ENCODE measurements at places on chromosomes 5 and 9.
A peak's percentile ranks its signal among the peaks of the same experiment; 100 is the strongest.

- DNase-seq = no peak
These were observed 1.5 kb downstream of the NFIL3 start for GRCh38 chr9:91421971-91422757.

DNA sequence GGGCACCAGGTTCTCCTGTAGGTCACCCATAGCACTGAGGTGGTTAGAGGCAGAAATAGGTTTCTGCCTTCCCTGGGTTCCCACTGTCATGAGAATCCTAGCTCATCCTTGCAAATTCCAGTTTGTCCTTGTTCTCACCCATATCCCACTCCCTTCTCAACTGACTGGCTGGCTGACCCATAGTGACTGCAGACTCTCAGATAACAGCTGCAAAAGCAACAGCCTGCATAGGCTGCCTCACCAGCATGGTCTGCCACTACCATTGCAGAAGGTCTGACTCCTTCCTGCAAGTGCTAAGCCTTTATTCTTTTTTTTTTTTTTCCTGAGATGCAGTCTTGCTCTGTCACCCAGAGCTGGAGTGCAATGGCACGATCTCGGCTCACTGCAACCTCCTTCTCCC lies 194.0 kb downstream of the SEMA6A start:
- DNase-seq = no peak

GRCh38 chr9:34279411-34279810 lies 49.7 kb downstream of the KIF24 start:
- DNase-seq = peak; percentile 45

GRCh38 chr5:106510321-106510720 lies 1160.4 kb downstream of the EFNA5 start:
- no peak for DNase-seq

- no peak for DNase-seq
These were observed 99.7 kb downstream of the SERINC5 start for GRCh38 chr5:80156156-80156555.

DNA sequence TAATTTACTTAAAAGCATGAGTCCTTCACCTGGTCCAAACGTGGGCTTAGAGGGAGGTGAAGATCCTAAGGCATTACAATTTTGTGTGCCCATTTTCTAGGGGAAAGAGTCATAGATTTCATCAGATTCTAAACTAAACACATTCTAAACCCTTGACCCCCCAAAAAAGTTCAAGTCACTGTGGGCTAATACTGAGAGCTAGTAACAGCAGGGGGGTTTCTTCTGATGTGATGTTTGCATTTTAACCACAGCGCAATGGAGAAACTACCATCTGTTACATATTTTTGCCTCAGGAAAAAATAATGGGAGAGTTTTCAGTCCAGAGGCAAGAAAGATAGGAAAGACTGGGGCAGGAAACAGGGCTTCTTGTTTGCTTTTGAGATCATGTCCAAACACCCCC lies 110.8 kb upstream of the SLC1A3 start:
- no peak for DNase-seq

DNA sequence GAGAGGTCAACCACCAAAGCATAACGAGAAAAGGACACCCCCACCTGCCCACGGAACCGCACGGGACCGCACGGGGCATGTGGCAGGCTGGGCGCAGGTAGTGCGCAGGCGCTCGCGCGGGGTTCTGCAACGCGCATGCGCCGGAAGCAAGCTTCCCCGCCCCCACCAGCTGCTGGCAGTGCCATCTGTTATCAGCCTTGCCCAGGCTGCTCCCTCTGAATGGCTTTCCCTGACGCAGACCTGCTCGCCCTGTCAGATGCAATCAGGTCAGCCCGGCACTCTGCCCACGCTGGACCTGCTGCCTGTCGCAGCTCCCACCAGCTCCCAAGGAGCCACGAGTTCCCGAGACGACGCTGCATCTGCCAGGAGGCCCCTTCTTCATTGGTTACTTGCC lies 22.8 kb downstream of the PTCH1 start:
- peak; percentile 15 for DNase-seq

DNA sequence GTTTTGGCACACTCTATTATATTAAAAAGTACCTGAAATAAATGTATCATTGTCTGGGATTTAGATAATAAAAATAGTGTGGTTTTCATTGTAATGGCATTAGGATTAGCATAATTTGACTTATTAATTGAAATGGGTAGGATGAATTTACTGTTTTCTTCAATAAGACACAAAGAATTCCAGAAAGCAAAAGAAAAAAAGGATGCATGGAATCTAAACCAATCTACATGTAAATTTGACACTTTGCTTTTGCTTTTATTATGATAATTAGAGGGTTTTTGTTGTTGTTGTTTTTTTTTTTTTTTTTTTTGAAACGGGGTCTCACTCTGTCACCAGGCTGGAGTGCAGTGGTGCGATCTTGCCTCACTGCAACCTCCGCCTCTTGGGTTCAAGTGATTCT lies 304.8 kb upstream of the EFNA5 start:
- no peak for DNase-seq

DNA sequence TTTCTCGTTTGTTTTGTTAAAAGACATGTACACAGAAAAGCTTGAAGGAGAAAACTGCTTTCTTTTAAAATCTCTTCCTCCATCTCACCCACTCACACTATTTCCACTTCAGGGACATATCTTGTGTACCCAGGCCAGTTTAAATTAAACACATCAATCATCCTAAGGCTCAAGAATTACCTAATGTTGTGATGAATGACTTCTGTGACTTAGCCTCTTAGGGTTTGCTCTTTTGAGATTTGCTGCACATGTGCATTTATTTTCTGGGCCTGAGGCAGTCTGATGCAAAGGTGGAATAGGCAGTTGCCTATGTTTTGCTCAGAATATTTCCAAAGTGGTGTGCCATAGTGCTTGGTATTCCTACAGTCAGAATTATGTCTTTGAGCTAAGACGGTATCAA lies 439.9 kb upstream of the CHD1 start:
- no peak for DNase-seq

DNA sequence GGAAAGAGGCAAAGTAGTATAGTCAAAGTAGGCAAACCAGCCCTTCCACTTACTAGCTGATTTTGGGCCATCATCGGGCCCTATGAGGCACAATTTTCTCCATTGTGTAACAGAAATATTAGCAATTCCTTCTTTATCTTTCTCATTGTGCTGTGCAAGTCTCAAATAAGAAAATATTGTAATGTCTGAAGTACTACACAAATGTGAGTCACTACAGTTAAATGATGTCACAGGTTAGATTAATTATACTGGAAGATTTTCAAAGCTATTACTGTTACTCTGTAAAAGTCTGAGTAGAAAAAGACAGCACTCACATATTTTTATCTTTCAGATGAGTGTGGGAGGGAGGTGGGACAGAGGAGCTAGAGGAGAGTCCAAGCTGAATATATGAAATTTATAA lies 12.4 kb upstream of the TMC1 start:
- DNase-seq = no peak

DNA sequence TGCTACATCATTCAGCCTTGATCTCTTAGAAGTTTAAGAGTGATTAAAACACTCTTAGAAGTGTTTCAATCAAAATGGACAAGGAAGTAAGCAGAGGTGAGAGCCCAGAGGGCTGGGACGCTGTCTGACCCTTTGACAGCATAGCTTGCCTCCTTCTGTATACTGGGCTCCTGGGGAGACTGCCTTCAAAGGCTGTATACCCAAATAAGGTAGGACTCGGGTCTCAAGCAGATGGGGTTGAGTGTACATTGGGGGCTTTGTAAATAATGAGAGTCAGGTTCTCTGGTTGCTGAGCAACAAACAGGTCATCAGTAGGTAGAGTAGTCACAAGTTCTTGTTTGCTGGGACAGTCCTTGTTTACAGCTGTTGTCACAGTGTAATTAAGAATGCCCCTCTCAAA lies 97.1 kb downstream of the PJA2 start:
- DNase-seq = no peak

- DNase-seq = no peak
These were observed 356.9 kb upstream of the RGMB start for GRCh38 chr5:98416541-98416940.

- no peak for DNase-seq
These were observed 391.1 kb upstream of the ZNF608 start for GRCh38 chr5:125137535-125137934.

DNA sequence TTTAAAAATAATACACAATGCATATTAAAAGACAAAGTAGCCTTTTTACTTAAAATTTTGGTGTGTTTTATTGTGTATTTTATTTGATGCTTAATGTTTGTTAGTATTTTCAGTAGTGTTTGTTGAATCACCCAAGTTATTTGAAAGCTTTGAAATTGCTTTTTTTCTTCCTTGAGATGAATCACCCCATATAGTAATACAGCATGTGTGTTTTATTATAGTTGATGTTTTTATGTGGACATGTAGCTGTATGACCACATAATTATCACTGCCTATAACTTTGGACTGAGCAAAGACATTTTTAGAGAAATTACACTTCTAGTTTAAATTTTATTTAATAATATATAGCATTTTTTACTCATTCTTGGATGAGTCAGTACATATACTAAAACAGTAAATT lies 18.0 kb downstream of the FAM174A start:
- no peak for DNase-seq

GRCh38 chr5:88664645-88665044 lies 218.3 kb downstream of the MEF2C start:
- no peak for DNase-seq

DNA sequence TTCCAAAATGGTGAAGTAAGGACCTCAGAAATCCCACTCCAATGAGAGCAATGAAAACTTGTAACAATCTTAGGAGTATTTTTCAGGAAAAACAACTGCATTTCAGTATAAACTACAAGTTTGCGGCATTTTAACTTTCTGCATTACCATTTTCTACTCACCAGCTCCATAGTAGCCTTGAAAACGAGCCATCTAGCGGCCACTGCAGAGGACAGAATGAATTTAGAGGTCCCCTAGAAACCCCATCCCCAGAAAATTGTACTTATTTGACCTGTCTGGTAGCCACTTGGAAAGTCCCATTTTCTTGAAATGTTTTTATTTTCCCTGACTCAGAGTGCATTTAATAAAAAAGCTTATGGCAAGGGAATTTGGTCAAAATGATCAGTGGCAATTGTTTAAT lies 205.4 kb upstream of the ITGA1 start:
- no peak for DNase-seq

- no peak for DNase-seq
These were observed 186.5 kb downstream of the CHSY3 start for GRCh38 chr5:130090569-130091270.

DNA sequence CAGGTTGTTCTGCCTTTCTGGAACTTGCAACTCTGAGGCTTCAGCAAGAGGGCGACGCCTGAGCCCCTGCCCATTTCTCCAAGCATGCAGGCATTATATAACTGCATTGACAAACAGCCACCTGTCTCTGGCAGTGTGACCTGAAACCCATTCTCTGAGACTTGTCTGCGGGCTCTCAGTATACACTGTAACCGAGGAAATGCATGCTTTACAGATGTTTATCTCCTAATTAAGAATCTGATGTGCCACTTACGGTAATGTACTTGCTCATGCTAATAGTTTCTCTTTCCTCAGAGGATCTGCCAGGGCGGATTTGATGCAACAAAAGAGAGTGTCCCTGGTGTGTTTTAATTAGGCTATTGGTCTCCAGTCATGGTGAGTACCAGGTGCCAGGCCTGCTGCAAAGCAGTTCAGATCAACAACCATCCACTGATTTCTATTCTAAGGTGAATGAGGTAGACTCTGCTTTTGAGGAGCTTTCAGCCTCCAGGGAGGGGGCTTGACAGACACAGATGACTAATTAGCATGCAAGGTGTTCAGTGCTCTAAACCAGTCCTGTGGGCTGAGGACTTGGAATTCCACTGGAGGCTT lies 593.7 kb upstream of the KLF4 start:
- DNase-seq = peak; percentile 15

DNA sequence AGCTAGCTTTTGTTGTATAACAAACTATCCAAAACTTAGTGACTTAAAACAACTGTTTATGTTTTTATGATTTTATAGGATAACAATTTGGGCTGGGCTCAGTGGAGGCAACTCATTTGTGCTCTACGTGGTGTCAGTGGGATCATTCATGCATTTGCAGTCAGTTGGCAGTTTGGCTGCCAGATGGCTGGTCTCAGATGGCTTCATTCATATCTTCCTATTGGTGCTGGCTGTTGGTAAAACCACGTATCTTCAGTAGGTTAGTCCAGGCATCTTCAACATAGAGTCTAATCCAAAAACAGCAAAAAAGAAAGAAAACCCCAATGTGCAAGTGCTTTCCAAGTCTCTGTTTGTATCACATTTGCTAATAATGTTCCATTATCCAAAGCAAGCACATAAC lies 51.7 kb upstream of the RIC1 start:
- DNase-seq = no peak

DNA sequence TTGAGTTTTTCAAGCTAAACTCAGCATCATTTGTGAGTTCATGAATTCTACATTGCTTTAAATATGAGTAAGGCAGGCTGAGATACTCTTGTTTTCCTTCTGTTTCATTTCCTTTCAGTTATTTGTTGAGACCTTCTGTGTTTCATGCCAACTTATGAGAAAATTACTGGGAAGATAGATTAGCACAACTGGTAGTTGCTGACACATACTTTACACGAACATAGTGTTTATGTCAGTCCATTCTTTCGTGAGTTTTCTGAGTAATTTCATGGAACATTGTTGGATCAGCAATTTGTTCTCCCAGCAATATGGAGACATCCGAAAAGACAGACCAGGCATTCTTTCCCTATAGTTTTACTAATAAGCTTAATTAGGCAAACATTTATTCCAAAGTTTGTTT lies 102.0 kb upstream of the SMC5 start:
- DNase-seq = no peak

DNA sequence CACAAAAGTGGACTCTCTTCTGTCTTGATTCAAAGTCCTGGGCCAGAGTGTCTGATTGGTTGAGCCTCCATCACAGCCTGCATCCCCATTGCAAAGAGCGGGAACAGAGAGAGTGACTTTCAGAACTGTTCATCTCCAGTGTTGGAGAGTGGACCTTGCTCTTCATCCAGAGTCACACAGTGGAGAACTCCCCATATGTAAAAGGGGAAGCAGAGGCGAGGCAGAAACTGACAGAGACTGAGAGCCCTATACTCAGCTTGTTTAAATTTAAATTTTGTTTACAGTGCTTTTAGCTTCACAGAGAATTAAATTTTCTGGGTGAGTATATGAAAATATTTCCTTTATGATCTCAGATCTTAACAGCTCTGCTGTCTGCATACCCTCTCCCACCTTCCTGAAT lies 70.0 kb upstream of the SSBP2 start:
- DNase-seq = no peak

GRCh38 chr5:141947316-141947715 lies 10.7 kb downstream of the PCDH12 start:
- no peak for DNase-seq

- DNase-seq = no peak
These were observed 1019.0 kb downstream of the TAF11L14 start for GRCh38 chr5:18653216-18653752.

Measured in NCI-H187 treated with DMSO at 0.1 percent for 48 hours (cell line).